Esophagus muscularis mucosa (tissue), 4 donors: ENCODE measurements at places on chromosomes 7 and 10. TPM values are rescaled to one million over a fixed set of nuclear protein-coding genes. Genes with fewer than 3 reads are reported as not detected.

AKR1C4 gene
- total RNA-seq: not detected

DNA sequence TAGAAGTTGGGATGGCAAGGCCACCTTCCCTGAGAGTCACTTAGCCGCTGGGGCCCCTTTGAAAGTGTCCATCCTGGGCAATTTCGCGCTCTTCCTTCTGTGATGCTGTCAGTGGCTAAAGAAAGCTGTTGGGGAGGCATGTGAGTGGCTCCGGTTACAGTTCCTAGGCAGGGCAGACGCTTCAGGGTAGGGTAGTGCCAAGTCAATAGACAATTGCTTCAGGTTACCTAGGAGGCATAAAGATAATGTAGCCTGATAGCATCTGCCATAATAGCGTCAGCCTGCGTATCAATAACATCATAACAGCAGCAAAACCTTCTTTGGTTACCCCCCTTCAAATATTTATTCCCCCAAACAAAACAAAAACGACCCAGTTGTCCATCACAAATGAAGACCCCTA is at the start of gene FAM107B:
FAM107B (minus strand) TSS at position 101 of the 400 bp plus-strand sequence. CDS start 234 bp downstream, outside the sequence.
- no peaks in the 10 kb centered on the region for H3K27me3 ChIP-seq
- no peak within 1 kb of the TSS for H3K4me3 ChIP-seq
- H3K27ac ChIP-seq: no peak within 1 kb of the TSS
- DNase-seq: peak; percentile 45

DNA sequence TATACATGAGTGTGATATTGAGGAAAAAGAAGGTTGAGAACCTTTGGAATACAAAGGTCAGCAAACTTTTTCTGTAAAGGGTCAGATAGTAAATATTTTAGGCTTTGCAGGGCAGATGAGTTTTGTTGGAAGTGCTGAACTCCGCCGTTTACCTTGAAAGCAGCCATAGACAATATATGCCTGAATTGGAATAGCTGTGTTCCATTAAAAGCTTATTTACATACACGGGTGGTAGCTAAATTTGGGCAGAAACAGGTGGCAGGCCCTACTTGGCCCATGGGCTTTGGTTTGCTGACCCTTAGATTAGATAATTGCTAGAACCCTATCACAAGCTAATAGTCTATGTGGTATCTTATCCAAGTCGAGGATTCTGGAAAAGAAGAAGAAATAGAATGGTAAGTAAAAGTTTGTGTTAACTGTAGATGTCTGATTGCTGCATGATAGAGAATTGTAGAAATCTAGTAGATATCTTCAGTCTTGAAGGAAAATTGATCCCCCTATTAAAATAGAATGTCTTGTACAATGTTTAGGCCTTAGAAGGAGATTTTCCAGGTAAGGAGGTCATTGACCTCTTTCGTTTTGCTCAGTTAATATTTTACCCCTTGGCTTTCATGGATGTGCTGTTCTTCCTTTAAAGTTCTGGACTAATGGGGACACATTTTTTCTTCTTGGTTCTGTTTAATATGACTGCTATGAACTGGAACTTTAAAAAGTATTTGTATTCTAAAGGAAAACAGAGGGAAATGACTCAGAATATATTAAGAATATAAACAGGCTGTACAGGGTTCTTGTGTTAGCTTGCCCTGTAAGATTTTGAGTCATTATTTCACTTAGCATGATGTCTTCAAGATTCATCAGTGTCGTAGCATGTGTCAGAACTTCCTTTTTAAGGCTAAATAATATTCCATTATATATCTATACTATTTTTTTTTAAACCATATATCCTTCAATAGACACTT is 8.0 kb downstream of the RBM33 start:
- H3K27ac ChIP-seq: no peak overlapping the region
- H3K4me3 ChIP-seq: no peak overlapping the region
- H3K27me3 ChIP-seq: no peaks in the 10 kb centered on the region
- DNase-seq: no peak

OR13A1 gene
- total RNA-seq: not detected

DNA sequence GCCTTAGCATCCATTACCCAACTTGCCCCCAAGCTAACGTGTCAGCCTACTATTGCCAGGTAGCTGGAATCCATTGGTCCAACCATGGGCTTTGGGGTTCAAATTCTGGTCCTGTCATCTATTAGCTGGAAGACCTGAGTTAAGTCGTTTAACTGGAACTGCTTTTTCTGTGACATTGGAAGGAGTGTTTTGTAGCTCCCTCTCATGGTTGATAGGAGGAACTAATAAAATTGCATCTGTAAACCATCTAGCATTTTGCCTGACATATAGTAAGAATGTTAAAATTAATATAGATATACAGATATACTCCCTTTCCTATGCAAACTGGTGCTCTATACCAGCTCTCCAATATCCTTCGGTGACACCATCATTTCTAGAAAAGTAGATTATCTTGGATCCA is 23.8 kb upstream of the SLF2 start:
- H3K4me1 ChIP-seq: no peaks in the 10 kb centered on the region
- no peaks in the 10 kb centered on the region for H3K36me3 ChIP-seq
- H3K27ac ChIP-seq: no peak overlapping the region
- H3K27me3 ChIP-seq: no peaks in the 10 kb centered on the region
- H3K4me3 ChIP-seq: no peak overlapping the region

MMRN2 gene
- total RNA-seq: 24.9 TPM

CCDC136 gene
- total RNA-seq: 36.5 TPM

DNA sequence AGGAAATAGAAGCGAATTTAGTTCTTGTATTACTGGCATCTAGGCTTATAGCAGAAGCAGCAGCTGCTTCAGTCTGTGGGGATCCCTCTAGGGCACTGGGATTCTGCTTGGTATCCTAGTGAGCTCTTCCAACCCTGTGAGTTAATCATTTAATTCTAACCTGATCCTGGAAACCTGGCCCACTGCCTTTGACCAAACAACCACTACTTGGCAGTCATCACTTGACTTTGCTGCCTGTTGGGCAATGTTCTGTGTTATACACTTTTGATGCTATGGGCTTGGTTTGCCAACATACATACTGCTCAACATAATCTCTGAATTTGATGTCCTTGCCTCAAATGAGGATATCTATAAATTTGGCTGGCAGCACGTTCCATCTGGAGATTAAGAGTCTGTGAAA is 813.4 kb downstream of the ANKRD7 start:
- no peaks in the 10 kb centered on the region for H3K4me1 ChIP-seq
- DNase-seq: no peak
- no peaks in the 10 kb centered on the region for H3K27me3 ChIP-seq
- H3K36me3 ChIP-seq: no peaks in the 10 kb centered on the region
- no peak overlapping the region for H3K4me3 ChIP-seq

TMEM225B gene
- 0.32 TPM for total RNA-seq

DNA sequence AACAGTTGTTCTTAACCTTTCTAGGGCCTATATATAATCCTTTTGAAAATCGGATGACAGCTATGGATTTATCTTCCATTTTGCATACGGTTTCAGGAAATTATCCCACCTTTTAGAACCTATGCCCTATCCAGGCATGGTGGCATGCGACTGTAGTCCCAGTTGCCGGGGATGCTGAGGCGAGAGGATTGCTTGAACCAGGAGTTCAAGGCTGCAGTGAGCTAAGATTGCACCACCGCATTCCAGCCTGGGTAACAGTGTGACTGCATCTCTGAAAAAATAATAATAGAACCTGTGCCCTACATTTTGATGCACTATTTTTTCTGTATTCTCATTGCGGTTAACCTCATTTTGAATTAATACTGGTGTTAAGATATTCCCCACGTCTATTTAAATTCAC is 11.6 kb downstream of the CCAR1 start:
- peaks cover 86% of the 10 kb centered on the region for H3K36me3 ChIP-seq
- no peak overlapping the region for H3K27ac ChIP-seq
- no peak overlapping the region for H3K4me3 ChIP-seq
- DNase-seq: no peak

DNA sequence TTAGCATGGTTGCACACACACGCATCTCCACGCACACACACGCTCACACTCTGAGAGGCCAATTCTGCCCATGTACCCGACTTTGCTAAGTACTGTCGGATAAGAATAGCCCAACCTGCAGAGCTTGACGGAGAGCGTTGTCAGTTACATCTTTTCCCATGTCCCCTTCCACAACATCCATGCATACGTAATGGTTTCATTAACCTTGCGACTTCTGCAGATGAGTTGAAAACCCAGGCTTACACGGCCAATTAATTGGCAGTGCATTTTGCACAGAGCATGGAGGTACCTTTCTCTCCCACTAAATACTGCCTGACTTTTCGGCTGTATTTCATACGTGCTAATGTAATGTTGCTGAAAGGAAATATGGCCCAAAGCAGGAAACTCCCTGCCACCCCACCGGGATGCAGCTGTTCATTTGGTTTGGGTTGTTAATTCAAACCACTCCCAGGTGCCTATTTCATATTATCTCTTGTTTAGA is 291.2 kb upstream of the HABP2 start:
- H3K4me3 ChIP-seq: no peak overlapping the region
- H3K27me3 ChIP-seq: no peaks in the 10 kb centered on the region
- H3K36me3 ChIP-seq: no peaks in the 10 kb centered on the region
- H3K4me1 ChIP-seq: no peaks in the 10 kb centered on the region
- DNase-seq: no peak
- H3K27ac ChIP-seq: no peak overlapping the region

GRCh38 chr7:122758501-122758900 is 55.8 kb upstream of the RNF148 start:
- H3K4me1 ChIP-seq: no peaks in the 10 kb centered on the region
- H3K27me3 ChIP-seq: no peaks in the 10 kb centered on the region
- H3K36me3 ChIP-seq: no peaks in the 10 kb centered on the region
- no peak overlapping the region for H3K27ac ChIP-seq
- no peak for DNase-seq

MACROH2A2 gene
- 17.8 TPM for total RNA-seq

ANXA8 gene
- not detected for total RNA-seq

DNA sequence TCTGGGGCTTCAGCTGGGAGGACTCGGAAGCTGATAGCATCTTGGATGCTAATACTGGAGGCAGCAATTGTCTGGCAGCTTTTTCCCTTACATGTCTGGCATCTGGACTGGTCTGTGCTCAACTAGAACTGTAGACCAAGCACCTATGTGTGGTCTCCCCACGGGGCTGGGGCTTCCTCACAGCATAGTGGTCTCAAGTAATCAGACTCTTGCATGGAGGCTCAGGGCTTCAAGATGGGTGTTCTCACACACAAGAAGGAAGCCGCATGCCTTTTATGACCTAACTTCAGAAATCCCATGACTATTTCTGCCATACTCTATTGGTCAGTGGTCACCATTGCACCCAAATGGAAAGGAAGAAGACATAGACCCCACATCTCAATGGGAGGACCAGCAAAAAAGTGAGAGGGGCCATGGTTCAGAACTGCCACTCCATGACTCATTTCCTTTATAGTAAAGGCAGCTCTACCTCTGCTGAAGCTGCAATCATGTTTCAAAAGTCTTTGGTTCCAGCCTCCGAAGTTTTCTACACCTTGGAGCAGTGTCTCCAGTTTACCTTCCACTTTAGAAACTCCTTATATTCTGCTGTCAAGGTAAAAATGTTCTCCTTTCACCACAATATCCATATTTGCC is 14.7 kb downstream of the AOC1 start:
- no peak overlapping the region for H3K4me3 ChIP-seq
- H3K36me3 ChIP-seq: no peaks in the 10 kb centered on the region
- no peaks in the 10 kb centered on the region for H3K4me1 ChIP-seq

DNA sequence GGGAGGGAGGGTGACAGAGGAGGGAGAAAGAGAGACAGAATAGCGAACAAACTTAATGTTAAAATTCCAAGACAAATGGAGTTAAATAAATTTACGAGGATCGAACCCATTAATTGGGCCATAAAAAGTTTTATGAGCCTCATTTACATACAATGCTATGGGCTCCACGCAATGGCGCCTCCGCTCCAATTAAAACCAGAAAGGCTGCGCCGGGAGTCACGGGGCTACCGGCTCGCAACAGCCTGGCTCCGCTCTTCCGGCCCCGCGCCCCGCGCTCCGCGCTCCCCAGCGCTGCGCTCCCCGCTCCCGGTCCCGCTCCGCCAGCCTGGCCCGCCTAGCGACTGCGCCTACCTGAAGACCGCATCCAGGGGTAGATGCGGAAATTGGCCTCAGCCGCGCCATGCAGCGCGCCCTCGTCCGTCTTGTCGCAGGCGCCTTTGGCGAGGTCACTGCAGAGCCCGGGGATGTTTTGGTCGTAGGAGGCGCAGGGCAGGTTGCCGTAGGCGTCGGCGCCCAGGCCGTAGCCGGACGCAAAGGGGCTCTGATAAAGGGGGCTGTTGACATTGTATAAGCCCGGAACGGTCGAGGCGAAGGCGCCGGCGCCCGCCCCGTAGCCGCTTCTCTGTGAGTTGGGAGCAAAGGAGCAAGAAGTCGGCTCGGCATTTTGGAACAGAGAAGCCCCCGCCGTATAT is 513 bp downstream of the HOXA7 start:
- H3K27me3 ChIP-seq: peaks cover 38% of the 10 kb centered on the region
- H3K4me3 ChIP-seq: peak overlapping the region; percentile 34
- H3K36me3 ChIP-seq: no peaks in the 10 kb centered on the region
- H3K4me1 ChIP-seq: peaks cover 67% of the 10 kb centered on the region

DNA sequence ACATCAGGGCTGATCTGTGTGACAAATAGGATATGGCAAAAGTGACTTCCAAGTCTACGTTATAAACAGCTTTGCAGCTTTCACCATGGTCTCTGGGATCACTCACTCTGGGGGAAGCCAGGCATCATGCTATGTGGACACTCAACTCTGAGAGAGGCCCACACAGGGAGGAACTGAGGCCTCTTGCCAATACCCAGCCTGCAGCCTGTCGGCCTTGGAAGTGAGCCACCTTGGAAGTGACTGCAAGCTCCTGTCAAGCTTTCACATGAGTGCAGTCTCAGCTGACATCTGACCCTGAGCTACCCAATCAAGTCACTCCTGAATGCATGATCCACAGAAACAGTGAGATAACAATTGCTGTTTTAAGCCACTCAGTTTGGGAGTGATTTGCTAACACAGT is 56.5 kb downstream of the MMRN2 start:
- peak overlapping the region; percentile 60 for H3K27ac ChIP-seq
- peak; percentile 92 for DNase-seq
- H3K4me3 ChIP-seq: no peak overlapping the region
